ENCODE measurements at places on chromosomes 6 and 20. TPM values are rescaled to one million over a fixed set of nuclear protein-coding genes. Genes with fewer than 3 reads are reported as not detected.

Gene PTCHD4
- 5.8 TPM for total RNA-seq

GRCh38 chr6:139468178-139468819 lies 93.9 kb upstream of the CITED2 start:
- DNase-seq: no peak

Gene C20orf144
- total RNA-seq: under 0.01 TPM

- no peak for DNase-seq
These were observed 149.7 kb upstream of the TNFAIP3 start for GRCh38 chr6:137717074-137718073.

DNA sequence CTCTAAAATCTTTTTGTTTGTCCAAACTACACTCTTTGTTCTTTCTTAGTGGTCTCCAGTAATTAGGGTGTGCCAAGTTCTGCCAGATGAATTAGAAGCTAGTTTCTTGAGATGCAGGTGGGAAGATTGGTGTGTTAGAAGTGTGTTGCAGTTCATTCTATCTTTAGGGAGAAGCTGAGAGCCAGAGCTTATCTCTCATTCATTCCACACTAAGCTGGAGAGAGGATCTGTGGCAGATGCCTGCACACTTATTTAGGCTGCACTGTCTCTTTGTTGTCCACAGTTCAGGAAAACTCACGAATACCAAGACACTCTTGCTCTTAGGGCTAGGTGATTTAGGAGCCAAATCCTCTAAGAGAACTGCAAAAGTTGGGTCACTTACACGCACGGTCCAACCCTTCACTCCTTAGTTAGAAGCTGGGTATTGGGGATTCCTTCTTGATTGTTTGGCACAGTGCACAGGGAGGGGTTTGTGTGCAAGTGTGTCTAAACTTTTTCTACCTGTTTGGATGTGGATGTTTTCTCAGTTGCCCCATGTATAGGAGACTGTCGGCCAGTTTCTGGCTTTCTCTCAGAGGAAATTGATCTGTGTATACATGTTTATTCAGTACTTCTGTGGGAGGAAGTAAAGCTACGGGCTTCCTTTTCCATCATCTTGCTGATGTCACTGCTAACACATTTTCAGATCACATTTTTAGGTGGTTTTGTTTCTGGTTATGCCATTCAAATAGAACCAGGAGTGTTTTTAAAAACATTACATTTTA lies 49.5 kb downstream of the SMAP1 start:
- no peak for DNase-seq

GRCh38 chr20:8862092-8862491 lies 206.8 kb upstream of the PLCB4 start:
- DNase-seq: no peak

Gene GABRR1
- not detected for total RNA-seq

DNA sequence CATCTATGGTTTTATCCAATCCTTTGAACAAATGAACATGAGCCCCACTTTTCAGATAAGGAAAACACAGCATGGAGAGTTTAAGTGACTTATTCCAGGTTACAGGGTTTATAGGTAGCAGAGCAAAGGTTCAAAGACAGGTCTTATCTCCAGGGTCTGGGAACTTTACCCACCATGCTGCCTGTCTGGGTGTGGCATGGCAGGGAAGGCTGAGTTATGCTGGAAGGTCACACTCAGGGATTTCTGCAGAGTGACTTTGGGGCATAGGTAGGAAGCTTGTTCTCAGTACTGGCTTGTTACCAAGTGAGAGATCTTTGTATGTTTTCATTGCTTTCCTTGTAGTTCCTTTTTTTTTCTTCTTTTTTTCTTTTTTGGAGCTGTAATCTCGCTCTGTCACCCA lies 1.8 kb downstream of the ZNF831 start:
- no peak for DNase-seq

Gene MAPK14
- 57.8 TPM for total RNA-seq

DNA sequence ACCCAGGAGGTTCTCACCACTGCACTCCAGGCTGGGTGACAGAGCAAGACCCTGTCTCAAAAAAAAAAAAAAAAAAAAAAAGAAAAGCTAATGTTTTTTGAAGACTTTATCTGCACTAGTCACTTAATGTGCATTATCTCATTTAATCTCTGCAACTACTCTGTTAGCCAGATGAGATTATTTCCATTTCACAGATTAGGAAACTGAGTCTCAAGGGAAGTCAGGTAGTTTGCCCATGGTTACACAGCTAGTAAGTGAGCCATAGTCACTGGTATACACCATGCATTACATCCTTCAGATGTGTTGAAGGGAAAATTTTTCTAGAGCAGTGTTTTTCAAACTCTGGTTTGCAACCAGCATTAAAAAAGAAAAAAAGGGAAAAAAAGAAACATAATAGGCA lies 7.2 kb upstream of the SRF start:
- DNase-seq: no peak

DNA sequence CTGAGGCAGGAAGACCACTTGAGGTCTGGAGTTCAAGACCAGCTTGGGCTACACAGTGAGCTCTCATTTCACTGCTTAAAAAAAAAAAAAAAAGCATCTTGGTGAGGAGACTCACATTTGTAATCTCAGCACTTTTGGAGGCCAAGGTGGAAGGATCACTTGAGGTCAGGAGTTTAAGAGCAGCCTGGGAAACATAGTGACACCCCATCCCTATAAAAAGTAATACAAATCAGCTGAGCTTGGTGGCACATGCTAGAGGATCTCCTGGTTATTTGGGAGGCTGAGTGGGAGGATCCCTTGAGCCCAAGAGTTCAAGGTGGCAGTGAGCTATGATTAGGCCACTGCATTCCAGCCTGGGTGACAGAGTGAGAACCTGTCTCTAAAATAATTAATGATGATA lies 29.4 kb upstream of the SYNCRIP start:
- no peak for DNase-seq

- DNase-seq: no peak
These were observed 266.5 kb upstream of the CITED2 start for GRCh38 chr6:139640921-139641320.

DNA sequence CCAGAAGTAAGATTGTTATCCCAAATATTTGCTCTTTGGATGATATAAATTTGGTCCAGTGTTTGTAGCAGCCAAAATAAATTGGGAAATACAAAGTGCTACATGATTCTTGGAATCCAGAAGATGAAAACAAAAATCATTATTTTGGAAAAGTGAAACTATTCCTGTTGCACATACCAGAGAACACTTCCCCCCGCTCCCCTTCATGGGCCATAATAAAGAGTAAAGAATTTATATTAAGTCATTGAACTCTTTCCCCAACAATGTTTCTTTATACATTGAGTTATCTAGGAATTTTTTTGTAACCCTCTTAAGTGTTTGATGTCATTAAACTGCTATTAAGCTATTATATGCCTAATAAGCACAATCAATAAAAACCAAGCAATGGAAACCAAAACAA lies 490.4 kb upstream of the HS3ST5 start:
- DNase-seq: no peak

Gene TMEM242
- 7.3 TPM for total RNA-seq

DNA sequence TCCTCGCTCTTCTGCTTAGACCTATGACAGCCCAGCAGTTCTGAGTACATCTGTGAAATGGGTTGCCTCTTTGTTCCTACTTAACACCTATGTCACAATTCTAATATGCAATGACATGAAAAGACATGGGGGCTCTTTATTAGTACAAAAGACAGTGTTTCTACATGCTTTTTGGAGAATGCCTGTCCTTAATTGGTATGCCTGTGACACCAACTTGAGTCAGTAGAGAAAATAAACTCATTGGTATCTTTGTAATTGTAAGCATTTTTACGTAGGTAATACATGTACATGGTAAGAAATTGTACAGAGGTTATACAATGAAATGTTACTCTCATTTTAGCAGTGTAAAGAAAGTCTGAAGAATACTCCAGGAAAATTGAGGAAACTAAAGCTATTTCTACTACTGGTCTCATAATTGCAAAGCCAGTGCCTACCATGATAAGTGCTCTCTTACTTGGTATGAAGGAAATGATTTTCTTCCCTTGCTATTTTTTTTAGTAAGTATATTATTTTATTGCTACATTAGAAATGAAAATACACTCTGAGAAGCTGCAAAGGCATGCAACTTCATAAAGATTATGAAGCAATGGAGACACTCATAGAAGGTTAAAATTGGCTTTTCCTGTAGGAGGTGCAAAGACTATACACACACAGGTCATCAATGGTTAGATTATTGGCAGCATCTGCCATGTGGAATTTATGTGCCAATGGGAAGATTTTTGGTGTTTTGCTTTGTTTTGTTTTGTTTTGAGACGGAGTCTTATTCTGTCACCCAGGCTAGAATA lies 4.9 kb upstream of the EEF1A1 start:
- DNase-seq: peak; percentile 18

Measured in fibroblast of lung (primary cell).